ENCODE measurements at places on chromosomes 5 and 9.

- no peak for DNase-seq
These were observed 93.7 kb downstream of the NFIB start for GRCh38 chr9:14220256-14220655.

- DNase-seq, result no peak
These were observed 504.6 kb upstream of the BRINP1 start for GRCh38 chr9:119873877-119874276.

DNA sequence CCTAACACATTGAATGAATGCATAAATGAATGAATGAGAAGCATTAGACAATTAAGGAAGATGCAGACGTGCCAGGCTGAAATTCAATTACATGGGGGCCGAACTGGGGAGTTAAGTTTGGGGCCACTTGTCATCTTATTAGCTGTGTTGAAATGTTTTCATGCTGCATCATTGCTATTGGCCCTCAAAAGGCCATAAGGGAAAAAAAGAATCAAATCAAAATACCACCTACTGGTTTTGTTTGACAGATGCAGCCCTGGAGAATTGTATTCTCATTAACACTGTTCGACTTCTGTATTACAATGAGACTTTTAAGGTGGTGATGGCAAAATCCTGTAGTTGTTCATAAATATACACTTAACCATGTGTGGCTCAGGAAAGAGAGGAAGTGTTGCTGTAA, 38.4 kb downstream of the UBE2QL1 start:
- no peak for DNase-seq

GRCh38 chr5:14475045-14475444, 106.5 kb upstream of the OTULINL start:
- no peak for DNase-seq

- DNase-seq, result no peak
These were observed 58.7 kb upstream of the TNFSF8 start for GRCh38 chr9:114988962-114989599.

GRCh38 chr5:9698841-9699240, 68.7 kb upstream of the TAS2R1 start:
- DNase-seq, result no peak

DNA sequence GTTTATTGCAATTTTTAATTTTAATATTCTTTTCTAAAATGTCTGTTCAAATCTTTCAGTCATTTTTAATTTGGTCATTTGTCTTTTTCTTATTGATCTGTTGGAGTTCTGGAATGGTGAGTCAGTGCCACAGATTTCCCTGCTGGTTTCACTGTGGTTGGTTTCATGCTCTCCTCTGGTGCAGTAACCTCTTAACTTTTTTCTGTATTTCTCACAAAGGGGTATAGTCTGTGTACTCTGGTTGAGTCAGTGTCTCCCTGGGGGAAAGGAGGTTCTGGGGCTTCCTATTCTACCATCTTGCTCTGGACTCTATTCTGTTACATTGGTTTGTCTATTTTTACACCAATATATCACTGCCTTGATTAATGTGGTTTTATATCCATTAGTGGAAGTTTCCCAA, 178.8 kb downstream of the CSNK1G3 start:
- DNase-seq, result no peak

GRCh38 chr5:9841516-9842170, 211.5 kb upstream of the TAS2R1 start:
- no peak for DNase-seq

- DNase-seq, result no peak
These were observed 237.0 kb downstream of the IRX2 start for GRCh38 chr5:2514484-2514883.

DNA sequence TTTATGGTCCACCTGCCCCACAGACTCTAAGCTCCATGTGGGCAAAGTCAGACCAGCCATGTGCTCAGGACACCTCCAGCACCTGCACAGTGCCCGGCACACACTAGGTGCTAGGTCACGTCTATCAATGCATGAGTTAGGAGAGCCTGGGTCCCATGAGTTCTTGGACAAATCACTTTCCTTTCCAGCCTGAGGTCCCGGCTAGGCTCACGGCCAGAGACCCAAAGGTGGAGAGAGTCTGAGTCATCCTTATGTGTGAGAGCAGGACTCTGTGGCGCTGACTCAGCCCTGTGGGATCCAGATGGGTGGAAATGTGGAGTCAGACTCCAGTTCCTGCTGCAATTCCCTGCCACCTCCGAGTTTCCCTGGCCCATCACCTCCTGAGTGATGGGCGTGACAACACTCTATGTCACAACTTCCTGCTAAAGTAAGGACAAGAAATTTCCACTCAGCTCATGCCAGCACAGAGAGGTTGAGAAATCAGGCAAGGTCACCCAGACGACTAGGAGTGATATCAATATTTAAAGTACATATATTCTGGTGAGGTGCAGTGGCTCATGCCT, 2.5 kb upstream of the ST6GALNAC4 start:
- DNase-seq, result no peak

- DNase-seq, result no peak
These were observed 1118.6 kb upstream of the CDH9 start for GRCh38 chr5:28156981-28157380.
